GM12878 (cell line): ENCODE measurements at places on chromosomes 7 and 10. TPM values are rescaled to one million over a fixed set of nuclear protein-coding genes. Genes with fewer than 3 reads are reported as not detected.

The NOS3 gene
- 0.32 and 0.92 TPM in 2 replicates for total RNA-seq

GRCh38 chr7:15446722-15447121 lies 115.1 kb downstream of the AGMO start:
- DNase-seq, result no peak

- no peak for DNase-seq
Measured at GRCh38 chr7:142553216-142553615, 196.1 kb upstream of the PRSS1 start.

DNA sequence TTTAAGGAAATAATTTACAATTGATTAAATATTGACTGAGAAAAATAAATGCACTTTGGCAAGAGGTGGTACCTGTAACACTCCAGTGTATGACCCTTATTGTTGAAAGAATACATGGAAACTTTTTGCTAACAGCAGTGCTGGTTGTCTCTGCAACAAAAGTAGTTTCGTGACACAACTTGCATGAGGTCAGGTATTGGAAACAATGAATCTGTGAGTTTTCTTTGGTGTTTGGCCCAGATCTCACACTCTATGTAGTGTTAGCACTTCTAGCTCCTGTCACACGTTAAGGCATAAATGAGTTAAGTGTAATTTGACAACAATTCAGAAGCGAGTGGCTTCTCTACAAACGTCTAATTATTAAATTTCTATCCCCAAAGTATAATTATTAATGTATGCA lies 137.7 kb upstream of the MDFIC start:
- no peak for DNase-seq
